CD4-positive, alpha-beta T cell treated with Interleukin-10 for 1 hour (primary cell): ENCODE measurements at places on chromosomes 5 and 9.

- no peak for DNase-seq
Observed at GRCh38 chr9:133982971-133983720, 9.0 kb downstream of the VAV2 start.

GRCh38 chr9:70761139-70761670, 346.7 kb upstream of the KLF9 start:
- DNase-seq = no peak

DNA sequence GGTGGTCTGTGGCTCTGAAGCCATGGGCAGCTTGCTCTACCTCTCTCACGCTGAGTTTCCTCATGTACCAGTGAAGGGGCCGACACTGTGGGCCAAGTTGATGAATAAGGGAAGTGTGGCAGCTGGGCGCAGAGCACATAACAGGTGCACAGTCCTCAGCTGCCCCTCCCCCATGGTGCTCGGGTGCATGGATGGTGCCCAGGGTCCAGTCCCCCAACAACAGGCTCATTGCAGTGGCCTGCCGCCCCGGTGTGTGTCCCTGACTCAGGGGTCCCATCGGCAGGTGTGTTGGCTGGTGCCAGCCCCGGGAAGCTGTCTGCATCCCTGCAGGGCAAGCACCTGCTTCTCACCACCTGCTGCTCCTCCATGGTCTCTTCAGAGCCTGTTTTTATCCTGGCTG, 36.6 kb downstream of the COL5A1 start:
- DNase-seq = no peak

GRCh38 chr9:110452227-110452801, 114.7 kb upstream of the TXNDC8 start:
- no peak for DNase-seq

- DNase-seq = no peak
Observed at GRCh38 chr5:135488727-135489465, 36.7 kb upstream of the TIFAB start.
